NCI-H524 (cell line): ENCODE measurements at places on chromosomes 6 and 20.
A peak's percentile ranks its signal among the peaks of the same experiment; 100 is the strongest.

DNA sequence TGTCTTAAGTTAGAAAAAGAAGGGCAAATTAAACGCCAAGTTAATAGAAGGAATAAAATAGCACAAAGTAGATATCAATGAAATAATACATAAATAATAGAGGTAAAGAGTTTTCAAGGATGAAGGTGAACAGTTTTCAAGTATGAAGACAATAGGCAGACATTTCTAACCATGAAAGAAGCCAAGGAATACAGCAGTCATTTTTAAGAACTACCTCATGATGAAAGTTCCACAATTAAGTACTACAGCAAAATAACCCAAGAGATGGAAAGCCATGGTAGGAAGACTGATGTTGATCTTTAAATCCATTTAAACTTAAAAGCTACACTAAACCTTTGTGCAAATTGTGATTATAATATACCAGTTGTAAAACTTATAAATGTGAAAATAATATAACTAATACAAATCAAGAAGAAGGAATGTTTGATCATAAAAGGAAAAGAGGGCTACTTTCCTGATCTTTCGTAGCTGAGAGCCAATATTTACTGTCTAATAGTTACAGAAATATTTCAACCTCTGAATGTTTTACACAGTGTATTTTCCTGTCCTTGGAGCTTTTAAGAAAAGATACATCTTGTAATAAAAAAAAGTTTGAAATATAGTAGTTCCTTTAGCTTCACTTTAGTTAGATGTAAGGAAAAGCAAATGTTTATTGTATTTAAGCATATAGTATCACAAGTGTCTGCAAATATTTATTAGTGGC, 143.1 kb downstream of the STXBP5 start:
- no peak for DNase-seq

DNA sequence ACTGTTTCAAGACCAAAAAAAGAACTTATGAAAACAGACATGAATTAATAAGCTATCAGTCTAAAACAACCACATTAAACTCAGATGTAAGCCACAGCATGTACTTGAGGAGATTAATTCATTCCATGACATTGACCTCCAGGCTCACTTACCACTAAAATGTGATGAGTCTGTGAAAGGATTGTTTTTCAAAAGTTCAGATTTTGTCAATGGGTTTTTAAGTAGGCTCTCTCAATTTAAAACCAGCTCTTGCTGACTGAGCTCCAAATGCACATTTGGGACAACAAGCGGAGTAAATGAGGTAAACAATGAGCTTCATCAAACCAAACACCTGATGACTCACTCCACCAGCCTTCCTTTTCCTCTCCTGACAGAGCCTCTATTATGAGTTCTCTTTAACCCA, 197.0 kb downstream of the SIM1 start:
- no peak for DNase-seq

DNA sequence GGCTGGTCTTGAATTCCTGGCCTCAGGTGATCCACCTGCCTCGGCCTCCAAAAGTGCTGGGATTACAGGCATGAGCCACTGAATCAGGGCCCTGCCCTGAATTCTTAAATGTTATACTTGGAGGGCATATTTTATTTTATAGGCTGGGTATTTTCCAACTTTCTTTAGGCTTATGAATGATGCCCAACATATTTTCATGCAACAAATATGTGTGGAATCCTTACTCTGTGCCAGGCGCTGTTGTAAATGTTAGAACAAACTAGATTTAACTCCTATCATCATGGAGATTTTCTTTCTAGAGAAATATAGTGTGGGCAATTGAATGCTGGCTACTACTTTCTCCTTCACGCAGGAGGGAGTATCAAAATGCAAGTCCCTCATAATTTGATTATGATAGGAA, 71.2 kb downstream of the SAMD5 start:
- DNase-seq = no peak

GRCh38 chr6:14147891-14148290, 30.3 kb downstream of the CD83 start:
- no peak for DNase-seq

DNA sequence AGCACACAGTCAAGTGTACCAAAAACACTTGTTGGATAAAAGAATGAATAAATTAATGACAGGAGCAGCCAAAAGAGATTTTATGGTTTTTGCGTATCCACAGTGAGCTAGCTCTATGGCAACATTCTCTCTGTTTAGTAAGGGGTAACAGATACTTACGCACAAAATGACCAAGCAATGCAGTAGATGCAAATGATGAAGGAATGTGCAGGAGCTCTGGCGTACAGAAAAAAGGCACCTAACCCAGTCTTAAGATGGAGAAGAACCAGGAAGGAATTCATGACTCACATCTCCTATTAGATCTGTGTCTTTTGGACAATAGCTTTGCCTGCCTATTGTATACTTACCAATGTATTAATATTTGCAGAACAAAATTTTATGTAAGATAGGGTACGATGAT, 191.9 kb upstream of the PREP start:
- no peak for DNase-seq

GRCh38 chr20:5463007-5463686, 146.4 kb upstream of the PROKR2 start:
- DNase-seq = peak; percentile 67

- DNase-seq = no peak
Observed at GRCh38 chr6:164108869-164109769, 694.6 kb downstream of the QKI start.

DNA sequence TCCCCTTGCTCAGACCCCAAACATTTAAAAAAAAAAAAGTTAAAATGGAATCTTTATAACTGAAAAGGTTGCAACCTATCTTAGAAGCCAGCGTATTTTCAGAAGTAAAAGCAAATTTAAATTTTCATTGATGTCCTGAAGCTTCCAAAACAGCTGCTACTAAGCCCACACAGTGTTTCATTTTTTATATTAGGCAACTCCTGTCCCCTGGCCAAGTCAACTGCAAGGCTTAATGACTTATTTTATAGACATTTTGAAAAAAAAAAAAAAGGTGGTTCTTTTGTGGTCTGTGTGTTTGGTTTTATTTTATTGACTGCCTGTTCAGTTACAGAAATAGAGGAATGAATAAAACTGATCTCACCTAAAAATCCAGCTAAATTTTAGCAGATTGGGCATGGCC, 13.0 kb downstream of the CFAP61 start:
- no peak for DNase-seq

GRCh38 chr6:38443352-38444144, 196.2 kb downstream of the BTBD9 start:
- no peak for DNase-seq
